RPMI8226 (cell line): ENCODE measurements at places on chromosomes 1 and 21.

GRCh38 chr1:10378081-10378841 lies 20.6 kb upstream of the PGD start:
- peak; percentile 21 for DNase-seq

GRCh38 chr1:181100934-181101333 lies 12.4 kb downstream of the IER5 start:
- DNase-seq: no peak

- no peak for DNase-seq
Observed at GRCh38 chr1:147626739-147627138, 43.6 kb downstream of the ACP6 start.

DNA sequence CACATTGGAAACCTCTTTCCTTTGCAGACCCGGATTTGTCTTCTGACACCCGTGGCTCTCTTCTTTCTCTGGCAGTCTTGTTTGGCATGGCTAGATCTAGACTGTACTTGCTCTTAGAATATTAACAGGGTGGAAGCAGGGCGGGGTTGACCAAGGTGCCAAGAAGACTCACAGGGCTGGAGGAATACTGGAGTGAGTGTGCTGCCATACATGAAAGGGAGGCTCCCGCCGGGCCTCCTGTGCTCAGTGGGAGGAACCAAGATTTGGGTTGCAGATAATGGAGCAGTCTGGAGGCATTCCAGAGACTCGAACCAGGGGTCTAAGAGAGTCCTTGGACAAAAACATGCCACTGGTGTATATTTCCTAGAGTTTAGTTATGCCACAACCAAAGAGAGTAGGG lies 27.6 kb upstream of the SNX27 start:
- DNase-seq: no peak

DNA sequence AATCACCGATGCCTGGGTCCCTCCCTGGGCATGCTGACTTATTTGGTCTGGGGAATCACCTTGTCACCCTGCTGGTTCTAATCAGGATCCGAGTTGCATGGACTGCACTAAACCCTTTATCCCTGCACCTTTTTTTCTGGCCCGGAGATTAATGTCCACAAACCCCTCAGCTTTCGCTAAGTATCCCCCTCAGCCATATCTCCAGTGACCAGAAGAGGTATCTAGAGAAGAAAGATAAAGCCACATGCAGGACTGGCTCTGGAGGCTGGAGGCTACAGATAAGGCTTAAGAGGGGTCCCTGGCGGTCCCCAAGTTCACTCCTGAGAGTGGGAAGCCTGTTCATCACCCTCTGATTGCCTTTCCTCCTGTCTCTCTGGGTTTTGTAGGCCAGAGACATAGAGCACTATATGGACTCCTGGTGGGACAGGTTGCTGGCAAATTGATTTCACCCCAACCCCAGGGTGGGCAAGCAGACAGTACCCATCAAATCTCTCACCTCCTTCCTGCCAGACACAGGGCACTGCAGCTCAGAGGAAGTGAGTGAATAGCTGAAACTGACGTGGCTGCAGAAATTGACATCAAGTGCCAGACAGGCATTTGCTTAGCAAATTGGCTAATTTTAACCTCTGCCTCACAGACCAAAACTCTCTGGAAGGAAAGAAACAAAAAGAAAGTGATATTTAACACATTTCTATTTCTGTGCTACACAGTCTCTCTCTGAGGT lies 38.8 kb downstream of the HMGB4 start:
- DNase-seq: no peak

DNA sequence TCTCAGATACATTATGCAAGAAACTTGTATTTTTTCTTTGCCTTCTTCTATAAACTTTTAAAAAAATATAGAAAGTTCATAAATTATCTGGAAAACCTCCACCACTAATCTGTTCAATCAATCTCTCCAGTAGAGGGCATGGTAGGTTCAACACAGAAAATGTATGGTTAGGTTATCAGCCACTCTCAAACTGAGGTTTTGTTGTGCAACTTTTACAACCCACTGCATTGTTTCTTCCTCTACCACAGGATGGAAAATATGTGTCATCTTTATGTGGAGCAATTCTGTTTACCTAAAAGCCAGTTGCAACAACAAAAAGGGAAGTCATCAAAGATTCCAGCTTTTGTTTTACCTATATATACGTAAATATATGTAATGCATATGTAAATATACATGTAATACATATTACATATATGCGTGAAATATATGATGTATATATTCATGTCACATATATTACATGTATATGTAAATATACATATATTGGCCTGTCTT lies 3.0 kb upstream of the RGS2 start:
- peak; percentile 48 for DNase-seq

DNA sequence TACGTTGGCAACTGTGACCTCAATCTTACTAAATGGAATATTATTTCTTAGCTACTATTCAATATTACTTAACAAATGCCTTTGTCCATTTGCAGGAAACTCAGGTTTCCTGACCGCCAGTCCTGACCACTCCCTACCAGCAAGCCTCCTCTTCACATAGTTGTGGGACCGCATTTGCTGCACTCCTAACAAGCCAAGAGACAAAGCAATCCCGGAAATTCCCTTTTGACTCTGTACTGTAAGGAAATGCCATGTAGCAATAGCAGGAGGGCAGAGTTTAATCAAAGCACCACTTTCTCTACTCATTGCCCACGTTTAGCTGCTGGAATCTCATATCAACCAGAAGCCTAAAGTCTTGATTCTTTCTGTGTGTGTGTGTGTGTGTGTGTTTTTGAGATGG lies 28.1 kb upstream of the ACBD6 start:
- no peak for DNase-seq

DNA sequence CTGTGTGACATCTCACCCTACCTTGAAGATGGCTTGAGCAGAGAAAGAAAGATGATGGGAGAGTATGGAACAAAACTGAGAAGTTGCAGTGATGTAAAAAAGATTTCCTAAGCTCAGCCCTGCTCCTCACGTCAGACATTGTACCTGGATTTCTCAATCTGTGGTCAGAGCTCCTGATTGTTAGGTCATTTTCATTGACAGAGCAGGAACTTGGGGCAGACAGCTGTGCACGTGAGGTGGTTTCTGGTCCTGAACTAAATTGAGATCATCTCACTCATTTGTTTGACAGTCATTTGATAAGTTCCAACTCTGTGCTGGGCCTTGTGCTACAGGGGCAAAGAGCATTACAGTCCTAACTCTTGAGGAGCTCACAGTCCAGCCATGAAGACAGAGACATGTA lies 10.2 kb downstream of the TRAF3IP3 start:
- DNase-seq: no peak

DNA sequence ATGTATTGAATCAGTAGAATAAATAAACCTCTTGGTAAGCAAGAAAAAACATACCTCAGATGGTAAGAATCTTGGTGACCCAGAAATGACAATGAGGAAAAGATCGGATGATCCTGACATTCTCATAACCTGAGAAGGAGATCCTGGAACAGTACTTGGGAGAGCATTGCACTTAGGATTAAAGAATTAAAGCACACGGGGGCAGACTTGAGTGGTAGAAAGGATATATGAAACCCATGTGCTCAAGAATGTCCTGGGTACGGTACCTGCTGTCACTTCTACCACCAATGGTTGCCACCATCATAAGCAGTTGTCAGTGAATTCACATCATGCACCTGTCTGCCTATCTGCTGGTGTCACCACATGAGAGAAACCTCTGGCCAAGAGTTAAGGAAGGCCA lies 108.9 kb upstream of the GJB5 start:
- no peak for DNase-seq

DNA sequence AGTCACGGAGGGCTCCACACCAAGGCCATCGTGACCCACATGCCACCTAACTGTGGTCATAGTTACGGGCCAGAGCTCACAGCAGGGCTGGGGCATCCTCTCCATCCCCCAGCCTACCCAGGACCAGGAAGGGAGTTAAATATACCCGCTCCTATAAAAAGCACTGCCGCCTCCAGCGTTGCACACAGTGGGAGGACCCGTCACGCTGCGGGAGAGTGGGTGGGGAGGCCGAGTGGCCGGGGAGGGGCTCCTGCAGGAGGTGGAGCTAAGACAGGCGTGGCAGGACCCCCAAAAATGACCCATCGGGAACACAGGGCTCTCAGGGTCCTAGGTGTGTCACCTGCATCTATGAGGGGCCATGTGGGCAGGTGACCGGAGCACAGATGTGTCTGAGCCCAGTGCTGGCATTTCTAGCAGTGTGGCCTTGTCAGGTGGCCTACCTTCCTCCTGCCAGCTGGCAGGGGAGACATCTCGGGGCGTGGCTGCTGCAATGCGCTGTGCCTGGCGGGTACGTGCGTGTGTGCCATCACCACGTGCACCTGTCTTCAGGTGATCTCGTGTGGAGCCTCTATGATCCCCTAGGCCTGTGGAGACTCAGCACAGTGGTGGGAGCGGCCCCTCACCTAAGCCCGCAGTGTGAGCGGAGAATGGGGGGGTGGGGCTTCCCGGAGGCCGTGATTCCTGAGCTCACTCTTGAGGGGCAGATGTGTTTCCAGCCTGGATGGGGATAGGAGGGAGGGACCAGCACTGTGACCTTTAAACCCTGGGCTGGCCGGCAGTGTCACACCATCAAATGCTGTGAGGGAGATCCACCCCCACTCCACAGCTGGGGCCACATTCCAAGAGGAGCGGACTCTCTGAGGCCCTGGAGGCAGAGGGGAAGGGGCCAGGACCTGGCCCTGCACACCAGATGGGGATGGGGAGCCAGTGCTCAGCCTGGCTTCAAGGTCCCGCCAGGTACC lies 17.7 kb downstream of the AGRN start:
- peak; percentile 38 for DNase-seq

DNA sequence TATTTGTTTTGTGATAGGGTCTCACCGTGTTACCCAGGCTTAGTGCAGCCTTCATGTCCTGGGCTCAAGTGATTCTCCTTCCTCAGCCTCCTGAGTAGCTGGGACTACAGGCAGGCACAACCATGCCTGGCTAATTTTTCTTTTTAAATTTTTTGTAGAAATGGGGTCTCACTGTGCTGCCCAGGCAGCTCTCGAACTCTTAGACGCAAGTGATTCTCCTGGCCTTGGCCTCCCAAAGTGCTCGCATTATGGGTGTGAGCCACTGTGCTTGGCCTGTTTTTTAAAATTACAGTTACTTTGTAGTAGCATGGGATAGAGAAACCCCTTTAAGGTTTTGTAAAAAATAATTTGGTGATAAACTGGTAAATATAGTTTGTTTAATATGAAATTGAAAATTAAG lies 69.9 kb downstream of the RPS6KC1 start:
- no peak for DNase-seq

DNA sequence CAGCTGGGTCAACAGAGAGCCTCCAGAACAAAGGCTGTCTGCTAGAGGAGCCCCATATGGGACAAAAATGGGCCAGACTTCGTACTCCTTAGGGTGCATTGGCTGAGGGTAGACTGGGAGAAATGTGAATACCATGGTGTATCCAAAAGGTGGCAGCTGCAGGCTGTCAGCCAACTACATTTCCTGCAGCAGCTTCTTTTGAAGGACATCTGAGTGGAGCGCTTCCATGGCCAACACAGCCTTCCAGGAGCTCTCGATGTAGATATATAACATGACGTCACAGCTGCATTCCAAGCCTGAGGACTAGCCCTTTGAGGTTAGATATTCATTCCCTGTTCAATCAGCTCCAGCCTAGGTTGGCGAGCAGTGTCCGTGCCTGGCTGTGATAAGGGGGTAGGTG lies 107.7 kb downstream of the MAB21L3 start:
- DNase-seq: no peak

GRCh38 chr1:104702731-104703130 lies 953.0 kb downstream of the AMY1C start:
- no peak for DNase-seq

DNA sequence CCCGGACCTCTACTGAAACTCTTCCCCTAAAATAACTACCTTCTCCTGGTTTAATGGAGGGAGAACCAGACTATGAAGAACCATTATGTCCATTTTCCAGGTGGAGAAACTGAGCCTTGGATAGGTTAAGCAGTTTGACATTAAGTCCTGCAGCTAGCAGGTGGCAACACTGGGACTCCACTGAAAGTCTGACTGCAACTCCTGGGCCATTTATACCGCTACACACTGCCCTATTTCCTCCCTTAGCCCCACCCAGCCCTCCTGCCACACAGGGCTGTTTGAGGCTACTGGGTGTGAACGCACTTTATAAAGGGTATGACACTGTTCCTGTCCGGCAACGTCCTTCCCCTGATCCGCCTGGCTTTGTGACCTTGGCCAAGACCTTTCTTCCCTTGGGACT lies 511 bp upstream of the INPP5B start:
- DNase-seq: no peak

DNA sequence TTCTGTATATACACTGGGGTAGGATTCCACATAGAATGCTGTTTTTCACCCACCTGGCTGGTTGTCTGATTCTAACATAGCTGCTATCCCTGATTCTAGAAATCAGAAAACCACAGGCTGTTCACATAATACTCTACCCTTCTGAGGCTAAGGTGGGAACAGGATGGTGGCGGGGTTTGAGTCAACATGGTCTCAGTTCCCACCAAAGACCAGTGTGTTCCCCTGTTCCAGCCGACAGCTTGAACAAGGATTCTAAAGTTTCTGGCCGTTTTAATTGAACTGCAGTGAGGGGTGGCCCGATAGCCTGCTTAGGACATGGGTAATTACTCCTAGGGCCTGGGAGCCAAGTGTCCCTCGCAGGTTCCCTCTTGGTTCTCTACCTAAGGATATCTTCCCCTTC lies 38.4 kb downstream of the PEX14 start:
- no peak for DNase-seq

DNA sequence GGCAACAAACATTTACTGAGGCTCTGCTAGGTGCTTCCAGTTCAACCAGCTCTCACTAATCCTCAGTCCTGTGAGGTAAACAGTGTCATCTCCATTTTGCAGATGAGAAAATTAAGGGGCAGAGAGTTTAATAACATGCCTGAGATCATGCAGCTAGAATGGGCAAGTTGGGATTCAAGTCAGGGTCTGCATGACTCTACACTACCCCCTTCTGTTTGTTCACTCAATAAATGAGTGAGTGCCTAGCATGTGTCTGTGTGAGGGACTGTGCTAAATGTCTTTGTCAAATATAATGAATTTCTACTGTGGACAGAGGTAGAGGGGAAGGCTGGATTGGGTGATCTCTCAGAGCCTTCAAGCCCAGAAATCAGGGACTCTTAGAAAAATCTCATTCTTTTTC lies 4.5 kb downstream of the PEF1 start:
- DNase-seq: no peak

DNA sequence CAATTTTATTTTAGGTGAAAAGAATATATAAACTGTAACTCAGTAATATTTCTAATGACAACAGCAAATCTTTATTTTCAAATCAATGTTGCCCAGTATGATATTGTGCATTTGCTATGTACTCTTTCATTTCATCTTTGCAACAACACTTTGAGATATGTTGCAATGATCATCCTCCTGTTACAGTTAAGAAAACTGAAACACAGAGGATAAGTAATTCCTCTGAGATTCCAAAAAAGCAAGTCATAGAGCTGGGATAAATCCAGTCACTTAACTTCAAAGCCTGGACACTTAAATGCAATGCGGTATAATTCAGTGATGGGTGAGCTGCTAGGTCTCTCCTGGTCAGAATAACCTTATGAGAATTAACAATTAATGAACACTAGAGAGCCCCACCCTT lies 48.6 kb upstream of the EXO1 start:
- no peak for DNase-seq
